ENCODE measurements at places on chromosomes 2 and 18.

DNA sequence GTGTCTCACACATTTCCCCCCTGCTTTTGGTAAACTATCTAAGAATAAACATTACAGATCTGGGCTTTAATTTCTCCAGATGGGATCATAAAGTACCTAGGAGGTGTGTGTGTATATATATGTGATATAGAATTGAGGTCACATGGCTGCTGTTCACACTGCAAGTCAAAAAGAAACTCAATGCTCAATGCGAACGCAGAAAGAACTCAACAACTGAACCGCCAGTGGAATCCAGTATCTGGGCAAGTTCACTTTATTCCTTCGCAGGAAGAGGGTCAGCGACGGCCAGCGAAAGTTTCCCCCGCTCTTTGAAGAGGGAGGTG lies 17.7 kb downstream of the POU3F3 start:
- no peak for DNase-seq

DNA sequence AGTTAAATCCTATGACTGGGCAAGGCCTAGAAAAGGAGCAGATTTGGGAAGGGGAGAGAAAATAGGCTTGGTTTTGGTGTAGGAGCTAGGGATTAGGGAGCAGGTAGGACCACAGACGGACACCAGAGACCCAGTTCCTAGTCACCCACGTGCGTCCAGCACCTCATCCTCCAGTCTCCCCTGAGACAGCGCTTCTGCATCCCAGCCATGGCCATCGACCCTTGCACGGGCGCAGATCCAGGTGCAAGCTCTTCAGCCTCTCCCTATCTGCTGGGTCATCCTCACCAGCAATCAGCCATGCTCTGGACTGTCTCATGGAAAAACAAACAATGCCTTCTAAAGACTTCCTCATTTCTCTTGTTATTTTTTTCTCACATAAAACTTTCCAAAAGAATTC lies 246.8 kb upstream of the RAB6C start:
- no peak for DNase-seq

- DNase-seq, result no peak
Measured at GRCh38 chr2:65395621-65396347, 36.6 kb downstream of the SPRED2 start.

- DNase-seq, result no peak
Measured at GRCh38 chr2:38416296-38417036, 39.4 kb upstream of the ATL2 start.

GRCh38 chr2:7672027-7672684 lies 754.9 kb downstream of the RNF144A start:
- peak; percentile 54 for DNase-seq

GRCh38 chr2:29780906-29781305 lies 140.5 kb downstream of the ALK start:
- DNase-seq, result no peak

GRCh38 chr2:71275939-71276310 lies 49.0 kb upstream of the PAIP2B start:
- DNase-seq, result no peak

DNA sequence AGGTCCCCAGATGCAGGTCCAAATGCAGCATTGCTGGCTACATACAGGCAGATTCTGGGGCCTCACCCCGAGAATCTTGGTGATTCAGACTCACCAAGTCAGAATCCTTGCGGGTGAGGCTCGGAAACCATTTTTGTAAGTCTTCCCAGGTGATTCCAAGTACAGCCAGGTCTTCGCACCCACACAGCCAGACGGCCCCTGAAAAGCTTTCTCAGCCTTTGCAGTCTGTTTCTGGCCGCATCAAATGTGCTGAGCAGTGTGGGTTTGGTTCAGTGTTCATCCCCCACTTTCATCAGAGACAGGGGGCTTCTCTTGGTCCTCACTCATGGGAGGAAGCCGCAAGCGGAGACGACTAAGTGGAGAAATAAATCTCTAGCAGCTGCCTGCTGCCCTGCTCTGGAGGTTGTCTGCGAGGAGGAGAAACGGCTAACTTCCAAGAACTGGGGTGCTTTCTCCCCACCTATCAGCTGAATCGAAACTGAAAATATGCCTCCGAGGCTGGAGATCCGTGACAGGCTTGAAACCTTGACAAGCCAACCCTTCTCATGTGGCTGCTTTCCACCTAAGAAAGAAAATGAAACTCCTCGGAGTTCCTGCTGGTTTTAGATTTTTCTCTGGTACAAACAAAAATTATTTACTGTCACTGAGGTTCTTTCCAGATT lies 8.9 kb upstream of the TMEM185B start:
- DNase-seq, result peak; percentile 76

Data from CD4-positive, alpha-beta T cell treated with Interleukin-1 beta for 1 hour (primary cell).